Activated CD4-positive, CD25-positive, alpha-beta regulatory T cell (primary cell): ENCODE measurements at places on chromosomes 3 and 15.

- DNase-seq = no peak
Measured at GRCh38 chr15:37112171-37112570, 11.8 kb upstream of the MEIS2 start.

- no peak for DNase-seq
Measured at GRCh38 chr3:138463724-138464490, 29.5 kb downstream of the ESYT3 start.

DNA sequence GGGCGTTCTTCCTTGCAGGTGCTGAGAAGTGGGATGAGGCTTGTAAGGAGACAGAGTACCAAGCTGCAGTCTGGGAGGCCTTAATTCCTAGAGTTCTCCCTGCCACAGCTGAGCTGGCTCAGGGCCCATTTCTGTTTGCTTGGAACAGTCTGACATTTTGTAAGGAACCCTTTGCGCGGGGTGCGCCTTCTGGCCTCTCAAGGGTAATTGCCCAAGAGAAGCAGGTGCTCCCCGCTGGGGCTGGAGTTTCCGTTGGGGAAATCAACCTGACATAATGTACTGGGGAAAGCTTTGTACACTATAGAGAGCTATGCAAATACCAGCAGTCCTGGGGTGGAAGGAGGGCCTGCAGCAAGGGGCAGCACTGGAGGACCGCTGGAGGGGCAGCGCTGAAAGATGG, 83.6 kb downstream of the HMG20A start:
- no peak for DNase-seq

DNA sequence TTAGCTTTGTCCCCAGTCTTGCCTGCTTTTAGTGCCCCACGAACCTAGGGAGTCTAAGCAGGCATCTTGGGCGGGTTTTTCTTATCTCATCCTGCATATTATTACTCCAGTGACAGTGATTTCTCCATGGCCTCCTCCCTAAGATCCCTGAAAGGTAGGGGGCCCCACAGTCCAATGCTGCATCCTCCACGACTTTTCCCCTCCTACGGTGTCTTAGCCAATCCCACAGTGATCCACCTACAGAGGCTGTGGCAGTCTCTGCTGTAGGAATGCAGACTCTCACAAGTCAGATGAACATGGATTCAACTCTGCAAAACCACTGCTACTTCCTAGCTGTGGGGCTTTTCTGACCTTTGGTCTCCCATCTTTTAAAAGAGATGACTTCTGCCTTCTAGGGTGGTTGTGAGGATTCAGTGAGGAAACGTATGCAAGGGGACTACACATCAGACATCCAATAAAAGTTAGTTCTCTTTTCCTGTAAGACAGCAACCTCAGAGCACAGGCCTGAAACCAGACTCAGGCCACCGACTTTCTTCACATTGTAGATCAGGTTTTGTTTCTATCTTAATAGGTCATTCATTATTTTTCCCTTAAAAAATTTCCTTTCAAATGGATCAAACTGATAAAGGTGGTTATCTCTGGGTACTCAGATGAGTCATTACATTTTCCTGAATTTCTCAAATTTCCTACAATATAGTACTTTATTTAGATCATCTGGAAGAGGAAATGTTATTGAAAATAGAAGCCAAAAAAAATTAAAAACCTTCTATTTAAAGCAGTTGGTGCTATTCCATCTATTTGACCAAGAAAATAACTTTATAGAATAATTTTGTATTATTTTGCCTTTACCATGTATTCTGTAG, 23.2 kb downstream of the ILDR1 start:
- DNase-seq = no peak

DNA sequence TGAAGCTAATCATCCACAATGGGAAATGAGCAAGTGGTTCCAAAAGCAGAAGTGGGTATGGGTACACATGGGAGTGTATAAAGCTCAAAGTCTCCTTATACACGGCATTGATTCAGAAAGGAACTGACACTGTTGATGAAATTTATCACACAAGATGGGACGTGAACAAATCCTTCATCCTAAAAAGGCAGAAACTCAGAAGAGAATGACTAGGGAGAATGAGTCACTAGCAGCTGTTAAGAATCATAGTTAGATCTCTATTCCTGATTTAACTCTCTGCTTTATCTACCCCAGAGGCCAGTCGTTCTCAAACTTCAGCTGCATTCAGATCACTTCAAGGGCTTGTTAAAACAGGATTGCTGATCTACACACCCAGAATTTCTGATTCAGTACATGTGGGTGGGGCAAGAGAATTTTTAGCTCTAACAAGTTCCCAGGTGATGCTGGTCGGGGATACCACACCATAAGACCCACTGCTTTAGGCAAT, 97.7 kb upstream of the PHLDB2 start:
- DNase-seq = no peak
